Ammon's horn (tissue), 1 donor: ENCODE measurements at places on chromosomes 6 and 20.

GRCh38 chr6:35151466-35151865 is 10.3 kb upstream of the TCP11 start:
- DNase-seq: no peak

DNA sequence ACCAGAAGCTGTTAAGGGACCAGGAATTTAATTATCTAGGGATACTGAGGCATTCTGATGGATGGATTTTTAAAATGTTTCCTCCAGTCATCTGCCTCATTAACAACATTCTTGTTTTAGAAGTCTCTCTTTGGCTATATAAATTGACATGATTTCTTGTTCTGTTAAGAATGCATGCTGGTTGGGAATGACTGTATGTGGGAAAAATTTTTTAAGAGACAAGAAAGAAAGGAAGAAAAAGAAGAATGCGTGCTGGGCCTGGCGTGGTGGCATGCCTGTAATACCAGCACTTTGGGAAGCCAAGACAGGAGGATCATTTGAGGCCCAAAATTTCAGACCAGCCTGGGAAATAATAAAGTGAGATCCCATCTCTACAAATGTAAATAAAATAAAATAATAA is 203.6 kb downstream of the GJA1 start:
- no peak for DNase-seq

DNA sequence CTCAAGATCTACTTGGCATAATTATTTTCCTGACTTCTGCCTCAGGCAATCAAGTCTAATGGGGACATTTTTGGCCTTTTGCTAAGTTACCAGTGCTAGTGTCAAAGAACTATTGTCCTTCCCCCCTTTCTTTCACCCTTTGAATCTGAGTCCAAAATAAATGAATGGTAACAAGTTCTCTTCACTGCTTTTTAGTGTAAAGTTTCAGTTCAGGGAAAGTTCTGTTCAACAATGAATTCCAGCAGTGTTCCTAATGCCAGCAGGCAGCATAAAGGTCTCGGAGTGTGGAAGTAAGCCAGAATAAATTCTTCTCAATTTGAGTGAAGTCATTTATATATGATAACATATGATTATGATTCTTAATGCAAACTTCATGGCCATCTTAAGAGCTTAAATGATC is 20.8 kb upstream of the TSPYL1 start:
- no peak for DNase-seq

- no peak for DNase-seq
Observed at GRCh38 chr20:60359010-60359409, 400.8 kb downstream of the CDH26 start.

GRCh38 chr6:73455865-73456629 is 4.0 kb upstream of the CGAS start:
- no peak for DNase-seq

DNA sequence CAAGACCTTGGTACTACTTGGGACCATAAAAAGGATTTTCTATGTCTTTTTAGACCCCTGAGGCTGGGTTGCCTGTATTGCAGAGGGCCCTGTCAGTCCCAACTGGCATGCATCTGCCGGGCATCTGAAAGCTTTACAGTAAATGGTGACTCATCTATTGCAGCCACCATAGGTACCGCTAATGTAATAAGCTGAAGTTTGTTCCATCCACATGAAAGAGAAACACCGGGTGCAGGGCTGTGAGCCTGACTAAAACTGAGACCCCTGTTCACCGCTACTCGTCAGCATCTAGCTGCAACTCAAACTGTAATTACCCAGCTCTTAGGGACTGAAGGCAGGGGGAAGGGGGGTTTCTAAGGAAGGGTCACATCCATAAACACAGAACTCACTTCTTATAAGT is 49.5 kb downstream of the TRERF1 start:
- DNase-seq: no peak

DNA sequence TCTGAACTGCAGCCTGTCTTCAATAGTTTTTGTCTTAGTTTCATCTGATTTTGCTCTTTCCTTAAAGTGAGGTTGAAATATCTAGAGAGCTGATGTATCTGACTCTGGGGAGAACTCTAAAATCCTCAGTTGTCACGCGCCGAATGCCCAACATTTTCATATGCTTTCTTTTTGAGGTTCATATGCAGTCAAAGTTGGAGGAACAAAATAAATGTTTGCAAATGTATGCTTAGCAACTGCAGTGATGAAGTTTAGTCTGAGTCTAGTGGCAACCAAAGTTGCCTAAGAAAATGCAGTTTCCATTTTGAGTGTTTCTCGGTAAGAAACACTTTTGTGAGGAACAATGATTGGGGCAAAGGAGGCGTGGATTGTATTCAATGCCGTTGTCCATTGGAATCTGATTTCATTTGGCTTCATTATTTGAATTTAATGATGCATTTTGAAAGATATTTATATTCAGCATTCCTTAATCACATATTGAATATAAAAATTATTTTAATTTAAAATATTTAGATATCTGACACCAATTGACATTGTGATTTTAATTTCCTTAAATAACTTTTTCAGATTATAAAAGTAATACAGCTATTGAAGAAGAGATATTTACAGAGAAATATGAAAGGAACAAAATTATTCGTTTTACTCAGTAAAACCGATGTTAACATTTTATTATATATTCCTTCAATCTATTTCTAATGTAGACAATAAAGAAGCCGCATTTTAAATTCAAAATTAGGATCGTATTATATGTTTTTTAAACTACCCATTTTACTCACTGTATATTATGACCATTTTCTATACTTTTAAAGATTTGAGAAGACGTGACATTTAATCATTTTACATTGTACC is 122.0 kb downstream of the PLEKHG1 start:
- no peak for DNase-seq

DNA sequence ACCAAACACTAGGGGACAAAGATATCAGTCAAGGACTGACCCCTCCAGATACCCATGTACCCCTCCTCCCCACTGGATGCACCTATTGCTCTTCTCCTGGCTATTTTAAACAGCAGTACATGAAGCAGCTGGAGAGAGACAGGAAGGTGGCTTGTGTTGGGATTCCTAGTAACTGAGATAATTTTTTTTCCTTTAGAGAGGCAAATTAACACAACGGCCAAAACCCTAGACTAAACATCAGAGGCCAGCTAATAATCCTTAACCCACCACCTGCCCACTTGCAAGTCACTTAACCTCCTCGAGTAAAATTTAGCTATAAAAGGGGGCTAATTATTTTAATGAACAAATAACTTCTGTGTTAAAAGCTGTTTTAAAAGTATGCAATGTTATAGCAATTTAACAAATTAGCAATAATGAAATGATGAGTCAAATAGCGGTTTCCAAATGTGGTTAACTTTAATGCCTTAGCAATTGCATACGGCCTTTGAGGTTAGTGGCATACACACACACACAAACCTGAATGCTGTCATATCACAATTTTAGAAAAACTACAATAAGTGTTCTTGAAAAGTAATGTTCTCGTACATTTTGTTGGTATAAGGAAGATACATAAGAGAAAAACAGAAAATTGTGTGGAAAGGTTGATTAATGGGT is 151.7 kb downstream of the FRK start:
- no peak for DNase-seq

DNA sequence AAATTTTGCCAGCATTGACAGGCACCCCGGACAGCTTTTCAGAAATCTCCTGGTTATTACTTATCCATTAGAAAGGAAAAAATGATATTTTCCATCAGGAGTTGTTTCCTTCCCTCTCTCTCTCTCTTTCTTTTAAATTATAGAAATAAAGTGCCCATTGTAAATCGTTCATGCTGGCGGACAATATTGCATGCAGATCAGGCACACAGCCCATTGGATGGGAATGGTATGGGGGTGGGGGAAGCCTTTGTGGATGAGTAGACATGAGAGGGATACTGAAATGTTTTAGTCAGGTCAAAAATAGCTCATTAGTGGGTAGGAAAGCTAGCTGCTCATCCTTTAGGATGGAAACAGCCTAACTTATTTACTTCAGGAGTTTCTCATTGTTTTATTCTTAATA is 764.9 kb upstream of the MMS22L start:
- peak; percentile 40 for DNase-seq

- no peak for DNase-seq
Observed at GRCh38 chr6:48775157-48775556, 664.2 kb upstream of the PTCHD4 start.

GRCh38 chr6:5521322-5521721 is 260.0 kb downstream of the FARS2 start:
- DNase-seq: no peak

GRCh38 chr6:7730001-7730783 is 4.3 kb downstream of the BMP6 start:
- DNase-seq: no peak

GRCh38 chr6:112150363-112150762 is 63.0 kb downstream of the FAM229B start:
- DNase-seq: no peak
